Activated CD8-positive, alpha-beta T cell treated with anti-CD3 and anti-CD28 coated beads for 36 hours (primary cell): ENCODE measurements at places on chromosomes 2 and 18. TPM values are rescaled to one million over a fixed set of nuclear protein-coding genes. Genes with fewer than 3 reads are reported as not detected.

The SERPINB12 gene
- not detected for total RNA-seq

The POTEJ gene
- not detected for total RNA-seq

The TTR gene
- total RNA-seq, result not detected

The MAP2 gene
- total RNA-seq, result not detected

The GKN2 gene
- not detected for total RNA-seq

The ADD2 gene
- total RNA-seq, result 24.5 TPM

The SOWAHC gene
- total RNA-seq, result 0.29 TPM

The SPC25 gene
- total RNA-seq, result 35.6 TPM

The IL18RAP gene
- total RNA-seq, result 5.8 TPM

The NCKAP5 gene
- total RNA-seq, result not detected

The THOC1 gene
- 69.5 TPM for total RNA-seq

The KLHL14 gene
- total RNA-seq, result not detected

The SNTG2 gene
- total RNA-seq, result 3.2 TPM

The FBXO48 gene
- 1.3 TPM for total RNA-seq

The MEX3C gene
- total RNA-seq, result 52.6 TPM

The TBR1 gene
- not detected for total RNA-seq

The CPO gene
- not detected for total RNA-seq
